Large intestine (tissue), 12 donors: ENCODE measurements at places on chromosomes 12 and 14. TPM values are rescaled to one million over a fixed set of nuclear protein-coding genes. Genes with fewer than 3 reads are reported as not detected.

DNA sequence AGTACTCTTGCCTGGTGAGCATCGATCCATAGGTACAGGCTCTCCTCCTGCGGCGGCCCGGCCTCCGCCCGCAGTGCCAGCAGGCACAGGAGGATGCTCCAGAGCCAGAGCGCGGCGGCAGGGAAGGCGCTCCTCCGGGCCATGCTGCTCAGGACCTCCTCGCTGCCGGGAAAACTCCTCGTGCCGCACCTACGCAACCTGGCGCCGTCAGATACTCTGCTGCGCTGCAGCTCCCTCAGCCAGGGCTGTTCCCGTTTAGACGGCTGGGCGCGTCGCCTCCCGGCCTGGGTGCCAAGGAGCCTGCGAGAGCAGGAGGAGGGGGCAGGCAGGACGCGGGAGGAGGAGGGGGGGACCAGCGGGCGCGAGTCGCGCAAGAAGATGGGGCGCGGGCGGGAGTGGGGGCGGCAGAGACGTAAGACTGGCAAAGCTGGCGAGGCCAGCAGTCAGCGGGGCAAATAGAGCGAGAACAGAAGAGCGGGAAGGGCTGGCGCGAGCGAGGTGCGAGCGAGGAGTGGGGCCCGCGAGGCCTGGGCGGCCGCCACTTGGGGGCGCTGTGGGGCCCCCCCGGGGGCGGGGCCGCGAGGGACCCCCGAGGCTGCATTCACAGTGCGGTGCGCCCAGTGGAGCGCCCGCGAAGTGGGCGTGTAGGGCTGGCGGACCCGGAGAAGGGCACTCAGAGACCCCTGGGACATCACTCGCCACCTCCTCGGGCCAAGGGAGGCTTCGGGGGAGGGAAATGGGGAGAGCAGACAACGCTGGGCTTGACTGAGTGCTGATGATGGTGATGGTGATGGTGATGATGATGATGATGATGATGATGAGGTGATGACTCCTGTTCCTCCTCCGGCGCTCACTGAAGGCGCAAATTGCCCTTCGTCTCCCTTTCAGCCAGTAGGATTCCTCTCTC, at the start of gene WIF1:
WIF1 (minus strand) TSS at position 257 of the 907 bp plus-strand sequence; CDS start at position 143, 114 bp downstream.
- DNase-seq: peak; percentile 27

- DNase-seq: no peak
Observed at GRCh38 chr14:54490445-54491175, 1.8 kb upstream of the GMFB start.

- DNase-seq: peak; percentile 60
Observed at GRCh38 chr12:44835641-44836379, 40.3 kb downstream of the NELL2 start.

GRCh38 chr14:23694085-23694948, 58.2 kb downstream of the DHRS2 start:
- DNase-seq: peak; percentile 76

DNA sequence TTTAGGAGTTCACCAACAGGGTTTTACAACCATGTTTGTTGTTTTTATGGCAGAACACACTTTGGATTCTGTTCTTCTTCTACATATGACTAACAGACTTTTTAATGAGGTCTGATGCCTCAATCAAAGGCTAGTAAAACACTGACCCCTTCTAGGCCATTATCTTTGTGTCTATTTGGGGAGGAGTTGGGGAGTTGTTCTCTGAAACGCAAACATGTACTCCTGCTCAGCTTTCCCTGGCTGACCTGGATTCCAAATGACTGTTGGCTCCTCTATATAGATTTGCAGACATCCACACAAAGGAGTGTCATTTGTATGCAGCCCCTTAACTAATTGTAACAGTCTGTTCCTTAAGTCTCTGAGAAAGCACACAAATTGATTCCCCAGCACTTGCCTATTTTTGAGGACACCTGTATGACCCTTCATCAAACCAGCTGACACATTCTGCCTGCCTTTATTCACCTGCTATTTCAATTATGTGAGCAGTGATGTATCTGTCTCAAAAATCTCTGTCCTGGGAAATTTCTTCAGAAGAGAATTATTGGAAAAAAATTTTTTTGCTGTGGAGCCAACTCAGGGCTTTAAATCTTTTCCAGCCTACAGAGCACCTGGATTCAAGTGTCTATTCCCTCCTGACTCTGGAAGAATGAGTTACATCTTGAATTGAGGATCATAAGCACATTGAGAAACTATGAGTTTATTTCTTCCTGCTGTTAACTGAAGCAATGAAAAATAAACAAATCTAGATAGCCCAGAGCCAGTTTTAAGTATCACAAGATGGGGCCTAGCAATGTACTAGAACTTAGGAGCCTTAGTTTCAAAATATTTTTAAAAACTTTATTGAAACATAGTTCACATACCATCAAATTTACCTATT, 417.2 kb downstream of the RAD51B start:
- peak; percentile 19 for DNase-seq

DNA sequence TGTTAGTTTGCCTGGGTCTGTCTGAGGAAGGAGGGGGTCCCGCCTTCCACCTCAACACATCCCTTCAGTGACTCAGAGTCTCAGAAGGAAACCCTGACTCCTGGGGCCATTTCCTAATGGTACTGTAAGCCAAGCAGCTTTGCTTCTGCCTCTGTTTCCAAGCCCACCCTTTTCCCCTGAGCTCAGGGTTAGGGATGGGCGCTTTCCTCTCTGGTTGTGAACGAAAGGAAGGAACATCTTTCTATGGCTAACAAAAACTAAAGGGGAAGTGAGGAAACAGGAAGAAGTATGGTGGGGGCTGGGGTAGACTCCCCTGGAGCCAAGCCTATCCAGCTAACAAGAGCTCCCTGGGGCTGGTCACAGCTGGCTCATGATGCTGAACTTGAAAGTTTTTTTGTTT, 11.6 kb upstream of the UNC119B start:
- DNase-seq: no peak

GRCh38 chr12:71782017-71782416, 27.4 kb downstream of the RAB21 start:
- no peak for DNase-seq

GRCh38 chr14:78075555-78076277, 94.5 kb upstream of the NRXN3 start:
- DNase-seq: no peak

- peak; percentile 70 for DNase-seq
Observed at GRCh38 chr14:34227834-34228649, 234.0 kb downstream of the SPTSSA start.

EIF2S3B gene
- 2.8 TPM for polyA plus RNA-seq

C12orf54 gene
- not detected for polyA plus RNA-seq

SLC17A8 gene
- 1.5 TPM for polyA plus RNA-seq

KRT77 gene
- 0.42 TPM for polyA plus RNA-seq

LBHD2 gene
- polyA plus RNA-seq: not detected

RPS6KL1 gene
- 5.4 TPM for polyA plus RNA-seq

P2RX2 gene
- polyA plus RNA-seq: 24.1 TPM

GOLGA5 gene
- polyA plus RNA-seq: 37.5 TPM

KRT82 gene
- polyA plus RNA-seq: not detected
